ENCODE measurements at places on chromosomes 2 and 18.

DNA sequence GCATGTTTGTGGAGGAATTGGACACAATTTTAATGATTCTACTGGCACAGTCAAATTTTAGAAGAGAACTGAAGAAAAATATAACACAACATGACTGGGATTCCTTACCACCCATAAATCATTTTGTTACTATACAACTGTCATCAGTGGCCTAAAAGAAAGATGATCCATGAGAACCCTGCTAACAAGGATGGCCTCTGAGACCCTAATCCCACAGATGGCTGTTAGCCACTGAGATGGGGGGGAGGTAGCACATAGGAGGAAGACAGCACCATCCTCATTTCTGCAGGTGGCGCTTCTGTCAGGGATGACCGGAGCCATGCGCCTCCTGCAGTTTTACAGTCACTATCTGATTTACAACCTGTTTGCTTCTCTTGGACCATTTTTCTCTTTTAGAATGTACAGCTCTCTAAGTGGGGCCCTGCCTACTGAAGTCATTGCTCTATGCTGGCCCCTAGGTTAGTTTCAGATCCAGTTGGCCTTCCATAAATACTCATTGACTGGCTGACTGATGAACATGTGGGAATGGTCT lies 279.8 kb downstream of the NAPG start:
- DNase-seq: no peak

DNA sequence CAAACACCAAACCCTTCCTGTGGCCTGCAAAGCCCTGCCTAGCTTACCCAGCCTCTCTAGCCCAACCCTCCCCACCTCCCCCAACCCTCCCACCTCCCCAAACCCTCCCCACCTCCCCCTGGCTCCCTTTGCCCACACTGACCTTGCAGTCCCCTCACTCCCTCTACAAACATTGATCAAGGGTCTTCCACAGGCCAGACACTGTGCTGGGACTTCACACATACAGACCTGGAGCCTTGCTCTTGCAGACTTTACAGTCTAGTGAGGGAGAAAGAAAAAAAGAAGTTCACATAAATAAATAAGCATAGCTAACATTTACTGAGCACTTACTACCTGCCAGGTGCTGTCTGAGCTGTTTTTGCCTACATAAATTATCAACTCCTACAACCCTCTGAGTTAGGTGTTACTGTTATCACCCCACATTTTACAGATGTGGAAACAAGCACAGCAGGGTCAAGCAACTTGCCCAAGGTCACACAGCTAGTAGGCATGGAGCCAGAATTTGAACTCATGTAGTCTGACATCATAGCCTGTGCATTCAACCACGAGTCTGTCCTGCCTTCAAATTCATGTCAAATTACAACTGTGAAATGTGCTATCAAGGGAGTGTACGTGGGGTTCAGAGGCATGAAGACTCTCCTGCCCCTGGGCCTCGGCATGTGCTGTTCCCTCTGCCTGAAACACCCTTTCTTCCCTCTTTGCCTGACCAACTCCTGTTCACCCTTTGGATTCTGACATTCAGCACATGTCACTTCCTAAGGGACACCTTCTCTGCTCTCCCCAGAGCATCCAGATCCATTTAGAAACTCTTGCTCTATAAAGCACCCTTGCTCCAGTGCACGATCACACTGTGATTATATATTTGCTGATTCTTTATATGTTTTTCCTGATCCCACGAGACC lies 209.9 kb downstream of the TNS1 start:
- no peak for DNase-seq

DNA sequence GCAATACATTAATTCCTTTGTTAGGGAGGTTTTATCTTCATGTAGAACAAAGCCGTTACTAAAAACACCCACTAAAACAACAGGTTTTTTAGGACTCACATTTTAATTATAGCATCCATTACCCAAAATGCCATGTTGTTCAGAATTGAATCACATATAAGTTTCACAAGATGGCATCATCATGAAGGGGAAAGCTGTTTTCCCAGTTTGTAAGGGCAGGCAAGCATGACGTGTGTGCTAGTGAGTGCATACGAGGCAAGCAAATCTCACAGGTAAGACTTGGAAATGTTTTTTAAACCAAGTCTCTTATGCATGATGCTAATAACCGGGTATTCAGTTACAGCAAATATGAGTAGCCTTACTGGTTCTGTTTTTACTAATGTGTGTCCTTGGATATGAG lies 111.8 kb upstream of the NFATC1 start:
- DNase-seq: peak; percentile 20

- DNase-seq: no peak
Observed at GRCh38 chr2:137255990-137256389, 490.6 kb downstream of the THSD7B start.

DNA sequence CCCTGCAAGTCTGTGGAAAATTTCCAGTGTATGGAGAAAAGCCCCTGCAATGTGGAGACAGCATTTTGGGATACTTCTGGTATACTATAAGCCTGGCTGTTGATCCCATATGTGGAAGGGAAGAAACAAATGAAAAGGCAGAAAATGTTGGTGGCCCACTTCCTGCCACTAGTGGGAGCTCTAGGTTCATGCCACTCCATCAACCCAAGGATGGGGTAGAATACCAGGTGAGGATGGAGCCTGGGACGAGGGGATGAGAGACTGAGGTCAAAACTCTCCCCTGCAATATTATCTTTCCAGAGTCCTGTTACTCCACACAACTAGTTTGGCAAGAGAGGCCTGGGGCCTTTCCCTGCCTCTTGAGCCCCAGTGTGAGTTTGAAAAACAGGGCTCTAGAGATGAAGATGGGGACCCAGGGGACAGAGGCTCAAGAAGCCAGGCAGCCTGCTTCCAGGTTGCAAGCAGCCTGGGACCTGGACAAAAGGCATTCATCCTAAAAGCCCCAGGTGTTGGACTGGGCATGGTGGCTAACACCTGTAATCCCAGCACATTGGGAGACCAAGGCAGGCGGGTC lies 31.9 kb downstream of the BMP10 start:
- DNase-seq: no peak

DNA sequence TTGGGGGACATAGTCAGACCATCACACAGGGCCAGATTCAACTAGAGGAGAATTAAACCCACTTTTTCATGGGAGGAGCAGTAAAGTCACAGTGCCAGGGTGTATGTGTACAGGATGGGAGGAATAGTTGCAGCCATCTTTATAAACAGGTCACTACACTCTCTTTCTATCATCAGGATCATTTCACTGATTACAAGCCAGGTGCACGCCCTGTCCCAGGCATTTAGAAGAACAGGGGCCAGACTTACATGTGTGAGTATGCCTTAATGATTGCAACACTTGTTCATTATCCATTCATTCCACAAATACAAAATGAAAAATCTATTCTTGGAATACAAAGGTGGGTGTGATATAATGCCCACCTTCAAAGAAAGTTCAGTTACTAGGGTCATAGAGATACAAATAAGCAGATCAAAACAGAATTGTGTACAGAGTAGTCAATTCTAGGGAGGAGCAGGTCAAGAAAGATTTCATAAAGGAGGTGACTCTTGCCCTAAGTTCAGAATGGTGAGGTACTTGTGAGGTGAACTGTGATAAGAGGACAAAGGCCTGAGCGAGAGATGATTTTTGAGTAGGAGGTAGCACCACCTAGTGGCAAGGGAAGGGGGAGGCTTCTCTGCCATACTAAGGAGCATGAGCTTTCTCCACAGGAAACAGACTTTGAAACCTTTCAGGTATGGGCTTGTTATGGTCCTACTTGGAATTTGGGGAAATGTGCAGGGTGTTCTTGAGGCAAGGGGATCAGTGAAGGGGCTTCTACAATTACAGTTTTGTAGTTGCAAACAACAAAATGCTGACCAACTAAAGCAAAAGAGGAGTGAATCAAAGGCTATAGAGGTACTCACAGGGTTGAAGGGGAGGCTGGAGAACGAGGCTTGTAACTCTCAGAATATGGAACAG lies 156.3 kb downstream of the SUCLG1 start:
- DNase-seq: peak; percentile 54

- DNase-seq: no peak
Observed at GRCh38 chr2:50777954-50778353, 254.0 kb downstream of the NRXN1 start.

DNA sequence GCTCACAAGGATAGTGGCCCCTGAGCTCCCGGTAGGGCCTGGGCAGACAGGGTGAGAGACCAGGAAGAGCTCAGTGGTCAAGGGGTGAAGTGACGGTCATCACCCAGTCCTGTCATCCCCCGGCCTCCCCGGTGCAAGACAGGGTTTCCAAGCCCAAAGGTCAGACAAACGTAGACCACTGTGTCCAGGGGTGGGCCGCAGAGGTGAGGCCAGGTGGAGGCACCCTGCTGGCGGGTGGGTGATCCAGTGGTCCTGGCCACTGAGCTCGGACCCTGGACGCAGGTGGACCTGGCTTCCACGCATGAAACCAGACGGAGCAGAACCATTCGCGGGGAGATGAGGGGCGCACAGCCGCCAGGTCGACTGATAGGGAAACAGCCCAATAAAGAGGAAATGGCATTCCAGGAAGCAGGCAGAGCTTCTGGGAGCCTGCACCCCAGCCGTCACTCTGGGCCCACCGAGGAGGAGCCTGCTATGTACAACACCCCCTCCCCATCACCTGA lies 14.4 kb upstream of the SNED1 start:
- no peak for DNase-seq

- no peak for DNase-seq
Observed at GRCh38 chr2:76825140-76825970, 696.8 kb downstream of the LRRTM4 start.

DNA sequence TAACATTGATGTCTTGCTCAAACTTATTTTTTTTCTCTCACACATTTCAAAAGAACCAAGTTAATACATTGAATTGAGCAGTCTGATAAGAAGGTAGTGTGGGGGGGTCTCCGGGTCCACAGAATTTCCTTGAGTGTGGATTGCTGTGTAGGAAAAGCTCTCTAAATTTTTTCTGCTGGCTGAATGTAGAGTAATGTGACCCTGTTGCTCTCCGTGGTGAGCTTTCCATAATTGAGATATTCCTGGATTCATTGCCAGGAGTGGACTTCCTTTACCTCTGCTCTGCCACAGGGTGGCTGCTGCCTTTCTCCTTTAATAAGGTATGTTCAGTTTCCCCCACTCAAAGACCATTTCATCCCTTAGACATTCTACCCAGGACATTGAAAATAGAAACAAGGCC lies 50.9 kb downstream of the PKP4 start:
- DNase-seq: no peak

DNA sequence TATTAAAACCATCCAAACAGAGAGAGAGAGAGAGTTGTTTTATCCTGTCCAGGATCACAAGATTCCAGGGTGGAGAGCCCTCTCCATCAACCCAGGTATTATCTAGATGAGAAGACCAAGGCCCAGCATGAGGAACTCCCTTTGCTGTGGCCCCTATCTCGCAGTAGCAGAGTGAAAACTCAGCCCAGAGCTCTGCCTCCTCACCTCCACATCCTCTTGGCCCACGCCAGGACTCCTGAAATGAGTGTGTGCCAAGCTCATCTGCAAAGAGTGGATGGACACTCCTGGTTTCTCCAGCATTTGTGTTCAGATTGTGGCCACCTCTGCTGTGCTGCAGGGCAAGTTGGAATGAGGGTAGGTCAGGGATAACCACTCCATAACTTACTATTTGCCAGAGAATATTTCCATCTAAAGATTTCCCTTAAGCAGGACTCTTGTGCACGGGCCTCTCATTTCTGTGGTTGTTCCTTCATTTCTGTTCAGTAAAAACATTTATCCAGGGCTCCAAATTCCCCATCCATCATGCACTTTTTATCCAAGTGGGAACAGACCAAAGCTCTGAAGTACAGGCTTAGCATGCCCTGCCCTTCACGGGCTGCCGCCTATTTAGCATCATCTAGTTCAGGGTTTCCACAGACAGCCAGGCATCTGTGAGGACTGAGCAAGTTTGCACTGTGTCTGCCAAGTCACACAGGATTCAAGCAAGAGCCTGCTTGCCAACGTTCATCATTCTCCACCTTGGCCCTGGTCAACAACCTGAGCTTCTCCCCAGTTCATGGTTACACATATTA lies 583.2 kb upstream of the ID2 start:
- DNase-seq: no peak
